ENCODE measurements at places on chromosomes 1 and 21.

- no peak for DNase-seq
These were observed 15.8 kb downstream of the TSPAN2 start for GRCh38 chr1:115073298-115074087.

DNA sequence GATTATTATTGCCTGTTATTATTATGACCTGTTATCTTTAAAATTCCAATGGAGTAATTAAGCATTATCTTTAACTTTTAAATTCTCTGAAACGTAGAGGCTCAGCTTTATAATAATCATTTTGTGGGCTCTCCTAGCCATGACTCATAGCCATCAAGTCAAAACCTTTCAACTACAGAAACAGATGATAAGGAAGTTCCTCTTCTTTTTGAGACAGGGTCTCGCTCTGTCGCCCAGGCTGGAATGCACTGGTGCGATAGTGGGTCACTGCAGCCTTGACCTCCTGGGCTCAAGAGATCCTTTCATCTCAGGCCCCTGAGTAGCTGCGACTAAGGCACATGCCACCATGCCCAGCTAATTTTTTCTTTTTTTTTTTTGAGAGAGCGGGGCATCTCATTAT, 43.5 kb downstream of the CHML start:
- DNase-seq: no peak

DNA sequence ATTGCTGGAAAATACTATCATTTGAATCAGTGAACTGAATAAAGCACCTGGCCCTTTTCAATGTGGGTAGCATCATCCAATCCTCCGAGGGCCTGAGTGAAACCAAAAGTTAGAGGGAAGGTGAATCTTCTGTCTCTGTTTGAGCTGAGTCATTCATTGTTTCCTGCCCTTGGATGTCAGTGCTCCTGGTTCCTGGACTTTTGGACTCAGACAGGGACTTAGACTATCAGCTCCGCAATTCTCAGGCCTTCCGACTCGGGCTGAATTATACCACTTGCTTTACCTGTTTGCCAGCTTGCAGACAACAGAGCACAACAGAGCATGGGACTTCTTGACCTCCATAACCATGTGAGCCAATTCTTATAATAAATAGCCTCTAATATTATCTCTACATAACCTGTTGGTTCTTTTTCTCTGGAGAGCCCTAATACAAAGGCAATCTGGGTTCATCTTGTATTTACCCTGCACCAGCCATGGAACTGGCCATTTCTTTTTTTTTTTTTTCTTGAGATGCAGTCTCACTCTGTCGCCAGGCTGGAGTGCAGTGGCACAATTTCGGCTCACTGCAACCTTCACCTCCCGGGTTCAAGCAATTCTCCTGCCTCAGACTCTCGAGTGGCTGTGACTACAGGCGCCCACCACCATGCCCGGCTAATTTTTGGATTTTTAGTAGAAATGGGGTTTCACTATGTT, 19.2 kb upstream of the VASH2 start:
- no peak for DNase-seq

GRCh38 chr1:80640978-80641377, 1159.8 kb upstream of the ADGRL2 start:
- DNase-seq: no peak

DNA sequence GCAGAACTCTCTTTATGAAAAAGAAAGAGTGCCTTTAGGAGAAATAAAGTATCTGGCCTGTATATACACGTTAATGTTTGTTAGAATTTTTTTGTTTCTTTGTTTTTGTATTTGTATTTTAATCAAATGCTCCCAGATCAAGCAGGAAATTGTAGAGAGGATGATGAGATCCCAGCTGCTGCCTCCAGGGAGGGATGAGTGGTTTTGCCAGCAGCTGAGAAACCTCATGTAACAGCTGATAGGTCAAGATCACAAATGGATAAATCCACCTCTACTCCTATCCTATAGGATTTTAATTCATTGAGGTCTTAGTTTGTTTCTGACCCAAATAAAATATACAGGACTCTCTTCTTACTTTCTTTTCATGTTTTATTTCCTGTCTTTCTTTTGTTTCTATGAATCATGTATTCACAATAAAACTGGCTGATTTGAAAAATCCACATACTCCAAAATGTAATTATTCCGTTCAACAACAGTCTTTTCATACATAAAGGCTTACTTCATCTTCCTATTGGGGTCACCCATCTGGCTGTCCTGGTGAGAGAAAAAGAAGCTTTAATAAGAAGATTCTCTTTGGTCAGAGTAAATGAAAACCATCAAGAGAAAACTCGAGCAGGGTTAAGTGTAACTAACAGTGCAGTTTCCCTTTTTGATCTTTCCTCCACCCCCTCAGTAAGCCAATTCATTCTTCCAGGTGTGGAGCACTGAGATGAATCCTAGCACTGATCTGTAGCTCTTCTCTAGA, 129.3 kb upstream of the PLPPR5 start:
- no peak for DNase-seq

GRCh38 chr1:44862829-44863401, 19.9 kb upstream of the PTCH2 start:
- DNase-seq: no peak

DNA sequence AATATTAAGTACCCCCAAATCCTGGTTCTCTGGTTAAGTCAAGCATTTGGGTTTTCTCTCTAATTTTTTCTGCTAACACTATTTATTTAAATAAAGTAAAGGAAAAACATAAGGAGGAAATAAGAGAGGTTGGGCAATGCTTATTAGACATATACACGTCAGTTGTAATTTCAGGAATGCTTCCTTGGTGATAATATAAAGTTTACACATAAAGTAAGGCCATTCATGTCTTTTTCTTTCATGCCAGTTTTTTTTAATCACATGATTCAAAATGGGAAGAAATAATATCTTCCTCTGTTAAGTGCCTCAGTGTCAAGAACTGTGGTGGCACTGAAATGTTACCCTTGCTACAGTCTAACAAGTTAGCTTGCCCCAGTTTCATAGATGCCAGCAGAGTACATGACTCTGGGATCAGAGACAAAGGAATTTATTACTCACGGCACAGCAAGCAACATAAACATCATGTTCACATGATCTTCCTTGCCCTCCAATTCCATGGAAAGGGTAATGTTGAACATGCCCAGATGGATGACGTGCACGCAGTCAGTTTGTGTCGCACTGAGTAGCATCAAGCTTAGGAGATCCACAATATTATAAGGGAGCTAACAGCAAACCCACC, 184.9 kb downstream of the PLA2G4A start:
- no peak for DNase-seq

- no peak for DNase-seq
These were observed 3.8 kb upstream of the MAB21L3 start for GRCh38 chr1:116107371-116107770.
